ENCODE measurements at places on chromosomes 2 and 18. TPM values are rescaled to one million over a fixed set of nuclear protein-coding genes. Genes with fewer than 3 reads are reported as not detected.

EN1 gene
- total RNA-seq = 0.27 TPM

- H3K36me3 ChIP-seq = no peaks in the 10 kb centered on the region
- H3K4me1 ChIP-seq = no peaks in the 10 kb centered on the region
- no peak overlapping the region for H3K4me3 ChIP-seq
These were observed 120.1 kb upstream of the PXDN start for GRCh38 chr2:1864301-1864980.

DNA sequence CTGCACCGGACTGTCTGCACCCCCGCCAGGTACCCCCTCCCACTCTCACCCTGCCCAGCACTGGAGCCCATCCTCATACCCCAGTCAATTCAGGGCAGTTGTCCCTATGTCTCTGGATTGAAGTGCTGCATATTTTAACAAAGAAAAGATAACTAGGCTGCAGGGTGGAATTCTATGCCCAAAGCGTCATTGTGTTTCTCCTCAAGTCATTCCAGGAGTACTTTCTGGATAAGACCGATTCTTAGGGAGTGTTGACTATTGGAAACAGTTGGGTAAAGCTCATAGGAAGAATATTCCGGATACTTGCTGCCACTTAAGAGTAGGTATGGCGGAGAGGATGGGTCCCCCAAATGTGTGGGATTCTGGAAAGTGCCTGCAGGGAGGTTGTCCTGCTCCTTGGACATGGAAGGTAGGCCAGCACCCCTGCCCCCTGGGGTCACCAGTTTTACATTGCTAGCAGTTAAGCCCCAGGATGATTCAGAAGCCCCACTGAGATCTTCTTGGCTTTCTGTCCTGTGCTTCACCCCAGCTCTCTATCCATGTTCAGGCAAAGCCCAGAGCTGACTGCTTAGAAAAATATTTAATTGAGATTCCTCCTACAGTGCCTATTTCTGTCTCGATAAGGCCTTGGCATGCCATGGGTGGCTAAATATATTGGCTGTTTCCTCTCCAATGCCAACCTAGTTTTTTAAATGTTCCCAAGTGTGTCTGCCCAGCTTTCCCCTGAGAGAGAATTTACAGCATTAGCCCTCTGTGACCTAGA is 48.2 kb downstream of the RPL37A start:
- no peak for DNase-seq
- peaks cover 10% of the 10 kb centered on the region for H3K4me1 ChIP-seq
- H3K27ac ChIP-seq = peak overlapping the region; percentile 96
- no peaks in the 10 kb centered on the region for H3K27me3 ChIP-seq
- no peak overlapping the region for H3K4me3 ChIP-seq
- H3K36me3 ChIP-seq = no peaks in the 10 kb centered on the region

DNA sequence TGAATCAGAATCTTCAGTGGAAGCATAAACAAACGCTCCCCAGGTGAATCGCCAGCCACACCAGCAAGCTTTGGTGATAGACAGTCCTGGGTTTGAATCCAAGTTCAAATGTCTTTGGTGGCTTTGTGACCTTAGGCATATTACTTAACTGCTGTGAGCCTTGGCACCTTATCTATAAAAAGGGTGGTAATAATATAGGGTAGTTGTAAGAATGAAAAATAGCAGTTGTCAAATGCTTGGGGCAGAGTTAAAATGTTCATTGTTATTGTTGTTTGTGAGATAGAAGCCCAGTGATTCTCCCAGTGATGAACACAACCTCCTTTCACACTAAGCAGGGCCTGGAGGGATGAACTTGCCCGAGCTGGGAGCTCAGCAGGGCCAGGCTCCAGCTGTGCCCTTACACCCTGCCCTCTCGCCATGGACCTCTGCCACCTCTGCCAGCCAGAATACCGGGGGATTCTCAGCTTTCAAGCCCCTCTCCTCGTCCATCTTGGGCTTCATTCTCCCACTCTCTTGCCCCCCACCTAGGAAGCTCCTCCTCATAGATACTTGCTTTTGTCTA is 6.1 kb upstream of the TMBIM1 start:
- no peaks in the 10 kb centered on the region for H3K36me3 ChIP-seq
- no peak overlapping the region for H3K4me3 ChIP-seq
- H3K27me3 ChIP-seq = no peaks in the 10 kb centered on the region
- no peak overlapping the region for H3K27ac ChIP-seq

AQP12B gene
- not detected for total RNA-seq

- no peaks in the 10 kb centered on the region for H3K27me3 ChIP-seq
- H3K4me1 ChIP-seq = peaks cover 6% of the 10 kb centered on the region
- no peak for DNase-seq
- no peak overlapping the region for H3K4me3 ChIP-seq
These were observed 10.6 kb downstream of the MFSD6 start for GRCh38 chr2:190418727-190419126.

- H3K4me1 ChIP-seq = peaks cover 39% of the 10 kb centered on the region
- peaks cover 18% of the 10 kb centered on the region for H3K36me3 ChIP-seq
- H3K4me3 ChIP-seq = no peak overlapping the region
These were observed 8.8 kb downstream of the IMMT start for GRCh38 chr2:86186431-86186830.

DNA sequence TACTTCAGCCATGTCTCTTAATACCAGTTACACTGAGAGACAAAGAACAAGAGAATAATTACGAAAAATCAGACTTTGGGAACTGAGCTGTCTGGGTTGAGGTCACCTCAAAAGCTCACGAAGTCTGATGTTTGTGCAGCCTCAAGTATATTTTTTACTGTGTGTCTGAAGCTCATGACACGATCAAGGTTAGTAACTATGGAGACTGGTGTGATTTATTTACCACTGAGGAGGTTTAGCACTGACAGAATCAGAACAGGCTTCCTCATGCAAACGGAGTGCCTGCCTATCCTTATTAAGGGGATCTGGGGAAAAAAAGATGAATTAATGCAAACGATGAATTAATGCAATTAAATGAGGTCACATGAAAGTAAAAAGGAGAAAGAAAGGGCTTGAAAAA is 61.1 kb upstream of the RAPH1 start:
- H3K27me3 ChIP-seq = no peaks in the 10 kb centered on the region
- DNase-seq = no peak
- no peak overlapping the region for H3K4me3 ChIP-seq
- H3K27ac ChIP-seq = no peak overlapping the region
- peaks cover 14% of the 10 kb centered on the region for H3K4me1 ChIP-seq

- DNase-seq = no peak
- no peak overlapping the region for H3K4me3 ChIP-seq
- H3K36me3 ChIP-seq = no peaks in the 10 kb centered on the region
- no peaks in the 10 kb centered on the region for H3K27me3 ChIP-seq
- H3K4me1 ChIP-seq = no peaks in the 10 kb centered on the region
These were observed 31.2 kb upstream of the GALM start for GRCh38 chr2:38634684-38635083.

DNA sequence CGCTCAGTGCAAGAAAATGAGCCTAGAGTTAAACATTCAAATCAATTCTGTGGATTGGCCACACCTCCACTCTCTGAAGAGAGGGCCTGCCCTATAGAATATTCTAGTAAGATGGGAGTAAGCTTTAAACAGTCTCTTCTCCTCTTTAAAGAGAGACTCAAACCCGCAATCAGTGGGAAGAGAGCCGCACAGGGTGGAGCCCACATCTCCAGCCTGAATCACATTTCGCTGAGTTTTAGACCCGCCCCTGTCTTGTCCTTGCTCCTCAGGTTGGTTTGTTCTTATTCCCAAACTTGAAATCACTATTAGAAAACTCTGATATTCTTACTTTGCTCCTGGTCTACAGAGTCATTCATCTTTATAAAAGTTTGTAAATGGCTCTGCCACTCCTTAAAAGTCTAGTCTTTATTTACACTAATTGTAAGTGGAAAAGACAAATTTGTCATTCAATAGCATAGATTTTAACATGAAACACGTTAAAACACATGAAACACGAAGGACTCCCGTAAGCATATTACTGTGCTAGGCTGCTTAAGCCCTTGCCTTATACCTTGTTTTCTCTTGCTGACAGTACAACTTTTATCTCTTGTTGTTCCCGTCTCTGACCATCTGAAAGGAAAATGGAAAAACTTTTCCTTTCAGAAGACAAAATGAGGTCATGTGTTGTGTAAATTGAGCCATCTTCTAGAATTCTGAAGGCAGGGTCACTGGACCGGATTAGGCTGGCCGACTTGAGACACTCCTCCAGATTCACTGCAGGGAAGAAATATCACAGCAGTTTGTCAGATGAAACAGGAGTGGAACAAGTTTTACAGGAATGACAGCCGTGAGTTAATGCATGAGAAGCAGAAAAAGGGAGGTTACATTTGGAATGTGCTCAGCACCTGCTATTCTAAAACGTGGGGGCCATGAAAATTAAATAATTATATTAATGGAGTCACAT is 5.6 kb downstream of the DSC1 start:
- H3K4me1 ChIP-seq = no peaks in the 10 kb centered on the region
- no peaks in the 10 kb centered on the region for H3K27me3 ChIP-seq
- no peak overlapping the region for H3K27ac ChIP-seq

DNA sequence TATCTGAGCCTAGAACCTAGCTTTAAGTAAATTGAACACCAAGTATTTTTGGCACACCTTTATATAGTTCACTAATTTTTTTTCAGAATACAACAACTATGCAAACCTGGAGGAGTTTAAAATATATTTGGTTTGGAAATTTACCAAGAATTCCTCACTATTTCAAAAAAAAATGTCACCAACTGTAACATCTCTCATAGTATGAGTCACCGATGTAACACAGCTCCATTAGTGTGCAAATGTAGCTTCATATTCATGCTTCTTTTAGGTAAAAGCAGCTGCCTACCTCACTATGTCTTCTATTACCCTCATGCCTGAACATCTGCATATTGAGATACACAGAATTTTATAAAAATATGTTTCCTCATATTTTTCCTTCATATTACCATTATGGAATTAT is 80.5 kb downstream of the NRXN1 start:
- no peak overlapping the region for H3K27ac ChIP-seq
- H3K4me1 ChIP-seq = no peaks in the 10 kb centered on the region
- no peak for DNase-seq

LRRFIP1 gene
- total RNA-seq = 110 TPM

GRCh38 chr2:119385466-119385865 is 18.7 kb downstream of the DBI start:
- H3K27ac ChIP-seq = no peak overlapping the region
- no peak for DNase-seq
- H3K36me3 ChIP-seq = no peaks in the 10 kb centered on the region
- H3K4me1 ChIP-seq = peaks cover 20% of the 10 kb centered on the region

- H3K36me3 ChIP-seq = no peaks in the 10 kb centered on the region
- DNase-seq = no peak
- no peaks in the 10 kb centered on the region for H3K4me1 ChIP-seq
These were observed 12.9 kb upstream of the INPP5D start for GRCh38 chr2:233047206-233047605.

ZNF396 gene
- total RNA-seq = 0.64 TPM

SPC25 gene
- total RNA-seq = 0.51 TPM

GRCh38 chr2:234535464-234535863 is 38.6 kb upstream of the ARL4C start:
- H3K4me1 ChIP-seq = no peaks in the 10 kb centered on the region
- DNase-seq = no peak
- H3K27me3 ChIP-seq = no peaks in the 10 kb centered on the region
- H3K27ac ChIP-seq = no peak overlapping the region

LRRTM1 gene
- 0.52 TPM for total RNA-seq

ERMN gene
- total RNA-seq = 0.05 TPM

CPLX4 gene
- total RNA-seq = not detected

- no peak overlapping the region for H3K4me3 ChIP-seq
- DNase-seq = no peak
- no peaks in the 10 kb centered on the region for H3K36me3 ChIP-seq
These were observed 433.3 kb upstream of the TCF4 start for GRCh38 chr18:56021136-56021808.

ABHD1 gene
- 3.5 TPM for total RNA-seq

DNA sequence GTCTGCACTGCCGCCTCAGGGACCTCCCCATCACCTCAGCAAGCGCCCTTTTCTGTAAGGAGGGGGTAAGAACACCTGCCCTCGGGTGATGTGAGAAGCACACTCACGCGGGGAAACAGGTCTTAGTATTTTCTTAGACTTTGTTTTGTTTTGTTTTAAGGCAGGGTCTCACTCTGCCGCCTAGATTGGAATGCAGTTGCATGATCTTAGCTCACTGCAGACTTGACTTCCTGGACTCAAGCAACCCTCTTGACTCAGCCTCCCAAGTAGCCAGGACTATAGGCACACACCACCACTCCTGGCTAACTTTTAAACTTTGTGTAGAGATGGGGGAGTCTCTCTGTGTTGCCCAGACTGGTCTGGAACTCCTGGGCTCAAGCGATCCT is 37.1 kb downstream of the RAMP1 start:
- H3K4me1 ChIP-seq = peaks cover 69% of the 10 kb centered on the region
- no peak overlapping the region for H3K4me3 ChIP-seq
- H3K27ac ChIP-seq = peak overlapping the region; percentile 89
- no peaks in the 10 kb centered on the region for H3K36me3 ChIP-seq
- H3K27me3 ChIP-seq = no peaks in the 10 kb centered on the region
- no peak for DNase-seq

DNA sequence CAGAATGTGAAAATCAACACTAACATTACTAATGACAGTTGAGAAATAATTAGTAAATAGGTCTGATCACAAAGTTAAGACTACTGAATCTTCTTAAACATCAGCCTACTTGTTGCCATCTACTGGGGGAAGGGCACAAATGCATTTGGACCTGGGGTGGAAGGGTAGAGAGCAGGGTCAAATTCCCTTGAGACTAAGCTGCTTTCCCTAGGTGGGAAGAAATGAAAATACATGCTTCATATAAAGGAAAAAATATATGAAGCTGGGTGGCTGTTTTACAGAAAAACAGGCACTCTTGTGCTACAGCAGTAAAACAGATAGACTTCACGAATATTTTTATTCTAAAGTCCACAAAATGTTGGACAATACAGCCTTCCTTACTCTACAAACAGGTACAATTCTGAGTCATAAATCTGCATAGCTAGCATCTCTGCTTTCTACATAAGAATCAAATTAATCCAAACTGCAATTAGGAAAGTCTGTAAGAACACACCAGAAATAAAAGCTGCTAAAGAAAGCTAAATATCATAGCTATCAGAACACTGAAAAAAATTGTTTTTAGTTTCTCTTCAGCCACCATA is 10.9 kb downstream of the TRIP12 start:
- no peaks in the 10 kb centered on the region for H3K36me3 ChIP-seq
- H3K27ac ChIP-seq = no peak overlapping the region
- peaks cover 50% of the 10 kb centered on the region for H3K4me1 ChIP-seq
- DNase-seq = no peak
- no peak overlapping the region for H3K4me3 ChIP-seq

DNA sequence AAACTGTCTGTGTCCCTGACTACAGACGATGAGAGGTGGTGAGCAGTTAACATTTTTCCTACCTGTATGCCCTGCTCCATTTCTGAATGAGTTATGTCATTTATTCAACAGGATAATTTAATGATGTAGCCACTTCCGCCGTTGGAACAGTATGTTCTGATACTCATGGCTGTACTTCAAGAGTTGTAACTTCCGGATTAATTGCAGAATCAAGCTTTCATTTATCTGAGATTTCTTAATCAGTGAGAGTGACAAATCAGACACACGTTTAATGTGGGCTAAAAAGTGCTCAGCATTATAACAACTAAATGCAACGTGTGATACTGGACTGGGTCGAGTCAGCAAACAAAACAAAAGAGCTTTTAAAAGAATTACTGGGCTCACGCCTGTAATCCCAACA is 107.7 kb downstream of the KCTD1 start:
- DNase-seq = no peak
- H3K36me3 ChIP-seq = no peaks in the 10 kb centered on the region
- no peaks in the 10 kb centered on the region for H3K27me3 ChIP-seq
- H3K4me1 ChIP-seq = no peaks in the 10 kb centered on the region
- H3K4me3 ChIP-seq = no peak overlapping the region

Data from heart left ventricle (tissue), 16 donors.